ENCODE measurements at places on chromosomes 16 and 17.

GRCh38 chr17:76191896-76192295 is 48.4 kb downstream of the RNF157 start:
- no peak for DNase-seq

- DNase-seq: no peak
Measured at GRCh38 chr17:78689029-78689428, 93.0 kb downstream of the CYTH1 start.

- peak; percentile 79 for DNase-seq
Measured at GRCh38 chr17:28743243-28744103, at the start of gene TRAF4. Gene TRAF4, plus strand, starts transcription at chr17:28744011. Its CDS starts 102 bp downstream, at chr17:28744113.

GRCh38 chr16:70495425-70496182 is 27.8 kb downstream of the COG4 start:
- no peak for DNase-seq

DNA sequence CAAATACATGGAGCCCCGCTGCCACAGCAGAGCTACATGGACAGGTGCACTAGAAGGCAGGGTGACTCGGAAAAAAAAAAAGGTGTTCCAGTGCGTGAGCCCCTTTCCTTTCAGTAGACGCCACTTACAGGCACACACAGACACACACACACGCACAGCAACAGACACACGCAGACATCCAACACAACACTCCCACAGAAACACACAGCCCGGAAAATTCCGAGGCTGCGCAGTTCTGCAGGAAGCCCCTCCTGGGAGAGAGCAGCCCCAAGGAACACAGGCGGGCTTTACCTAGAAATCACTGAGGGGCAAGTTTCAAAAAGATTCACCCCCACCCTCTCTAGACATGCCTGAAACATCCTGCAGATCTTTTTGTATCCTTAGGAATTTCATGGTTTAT is 136.0 kb upstream of the WSB1 start:
- no peak for DNase-seq

- DNase-seq: no peak
Measured at GRCh38 chr16:75789237-75789636, 62.9 kb upstream of the CPHXL start.

GRCh38 chr17:38867179-38867967 is 2.5 kb upstream of the LASP1 start:
- peak; percentile 68 for DNase-seq

DNA sequence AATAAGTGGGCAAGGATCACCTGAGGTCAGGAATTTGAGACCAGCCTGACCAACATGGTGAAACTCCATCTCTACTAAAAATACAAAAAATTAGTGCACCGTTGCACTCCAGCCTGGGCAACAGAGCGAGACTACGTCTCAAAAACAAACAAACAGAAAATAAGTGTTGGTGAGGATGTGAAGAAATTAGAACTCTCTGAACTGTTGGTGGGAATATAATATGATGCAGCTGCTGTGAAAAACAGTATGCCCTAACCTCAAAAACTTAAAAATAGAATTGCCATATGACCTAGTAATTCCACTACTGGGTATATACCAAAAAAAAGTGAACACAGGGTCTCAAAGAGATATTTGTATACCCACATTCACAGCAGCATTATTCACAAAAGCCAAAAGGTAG is 26.1 kb downstream of the GLG1 start:
- no peak for DNase-seq

DNA sequence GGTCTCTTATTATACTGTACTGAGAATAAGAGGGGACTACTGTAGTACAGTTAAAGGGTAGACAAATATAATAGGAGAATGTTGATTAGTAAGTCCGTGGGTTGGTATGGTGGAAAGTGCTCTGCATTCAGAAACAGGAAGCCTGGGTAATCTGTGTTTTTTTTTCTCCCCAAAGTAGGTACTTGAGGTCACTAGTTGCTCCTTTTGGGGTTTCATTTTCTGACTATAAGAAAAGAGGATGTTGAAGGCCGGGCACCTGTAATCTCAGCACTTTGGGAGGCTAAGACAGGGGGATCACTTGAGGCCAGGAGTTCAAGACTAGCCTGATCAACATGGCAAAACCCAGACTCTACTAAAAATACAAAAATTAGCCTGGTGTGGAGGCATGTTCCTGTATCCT is 42.0 kb upstream of the MMD start:
- no peak for DNase-seq

GRCh38 chr16:4283939-4284338 is 11.1 kb upstream of the TFAP4 start:
- no peak for DNase-seq

DNA sequence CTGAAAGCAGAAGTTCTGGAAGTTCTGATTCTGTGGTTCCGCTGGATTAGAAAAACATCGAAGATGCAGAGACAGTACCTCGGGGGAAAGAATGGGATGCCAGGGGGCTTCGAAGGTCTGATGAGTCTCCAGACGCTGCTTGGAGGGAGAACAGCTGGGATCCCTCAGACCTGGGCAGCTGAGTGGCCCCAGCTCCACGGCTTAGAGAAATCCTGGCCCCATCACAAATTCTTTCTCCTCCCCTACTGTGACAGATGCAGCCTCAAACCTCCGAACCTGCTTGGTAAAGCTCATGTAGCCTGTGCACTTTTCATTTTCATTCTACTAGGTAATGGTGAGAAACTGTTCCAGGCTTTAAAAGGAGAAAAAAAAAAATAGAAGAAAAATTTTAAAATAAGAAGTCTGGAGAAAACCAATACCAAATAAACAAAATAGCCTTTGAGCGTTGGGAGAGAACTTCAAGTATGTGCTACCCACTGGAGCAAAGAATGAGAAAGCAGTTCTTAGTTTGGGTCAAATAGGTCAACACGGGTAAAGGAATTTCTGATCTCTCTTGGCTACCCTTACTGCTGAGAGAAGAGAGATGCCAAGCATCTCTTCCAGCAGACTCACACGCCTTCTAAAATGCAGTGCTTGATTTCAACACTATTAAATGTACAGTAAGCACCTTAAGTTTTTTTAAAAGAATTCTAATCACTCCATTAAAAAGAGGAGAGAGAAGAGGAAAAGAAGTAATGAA is 19.9 kb downstream of the MAF start:
- DNase-seq: no peak

- DNase-seq: peak; percentile 39
Measured at GRCh38 chr17:50269477-50270434, 4.5 kb upstream of the TMEM92 start.

DNA sequence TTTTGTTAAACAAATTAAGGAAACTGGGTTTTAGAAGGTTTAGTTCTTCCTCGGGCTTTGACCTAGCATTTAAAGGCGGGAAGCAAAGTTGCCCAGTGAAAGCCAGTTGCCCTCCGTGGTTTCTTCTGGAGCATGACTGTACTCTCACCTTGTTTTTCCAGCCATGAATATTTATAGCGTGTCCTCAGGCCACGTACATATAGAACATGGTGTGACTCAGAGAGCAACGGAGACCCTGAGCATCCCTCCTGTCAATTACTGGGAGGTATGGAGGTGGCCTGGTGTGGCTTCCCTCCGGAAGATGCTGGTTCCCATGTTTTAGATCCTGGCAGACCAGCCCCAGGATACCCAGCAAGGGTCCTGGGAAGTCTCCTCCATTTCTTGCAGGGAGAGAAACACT is 48.4 kb downstream of the AKAP1 start:
- DNase-seq: no peak

- no peak for DNase-seq
Measured at GRCh38 chr17:27562777-27563455, 68.1 kb upstream of the LGALS9 start.

DNA sequence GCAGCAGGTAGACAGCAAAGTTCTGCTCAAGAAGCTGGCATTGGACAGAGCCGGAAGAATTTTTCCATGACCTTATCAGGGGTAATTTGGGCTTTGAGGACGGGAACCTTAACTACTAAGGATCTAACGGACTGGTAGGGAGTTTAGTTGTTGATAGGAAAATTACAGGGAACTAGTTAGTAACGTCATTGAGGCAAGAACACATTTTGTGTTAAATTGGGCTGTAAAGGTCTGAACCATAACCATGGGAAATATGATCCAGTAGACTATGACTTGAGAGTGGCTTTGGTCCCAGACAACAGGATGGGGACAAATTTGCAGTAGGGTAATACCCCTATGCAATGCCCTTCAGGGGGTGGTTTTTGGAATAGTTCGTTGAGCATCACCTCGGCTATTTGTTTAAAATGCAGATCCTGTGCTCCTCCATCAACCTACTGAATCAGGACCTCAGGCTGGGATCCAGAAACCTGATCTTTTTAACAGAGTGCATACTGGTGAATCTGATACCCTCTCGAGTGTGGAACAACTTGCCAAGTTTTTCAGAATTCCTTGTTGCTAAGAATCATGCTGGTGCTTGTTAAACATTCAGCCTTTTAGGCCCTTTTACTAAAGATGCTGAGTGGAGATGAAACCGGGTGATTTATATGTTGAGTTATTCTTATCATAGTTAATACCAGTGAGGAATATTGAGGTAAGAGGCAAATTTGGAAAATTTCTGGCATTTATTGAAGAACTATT is 255.1 kb downstream of the MAP2K6 start:
- no peak for DNase-seq

DNA sequence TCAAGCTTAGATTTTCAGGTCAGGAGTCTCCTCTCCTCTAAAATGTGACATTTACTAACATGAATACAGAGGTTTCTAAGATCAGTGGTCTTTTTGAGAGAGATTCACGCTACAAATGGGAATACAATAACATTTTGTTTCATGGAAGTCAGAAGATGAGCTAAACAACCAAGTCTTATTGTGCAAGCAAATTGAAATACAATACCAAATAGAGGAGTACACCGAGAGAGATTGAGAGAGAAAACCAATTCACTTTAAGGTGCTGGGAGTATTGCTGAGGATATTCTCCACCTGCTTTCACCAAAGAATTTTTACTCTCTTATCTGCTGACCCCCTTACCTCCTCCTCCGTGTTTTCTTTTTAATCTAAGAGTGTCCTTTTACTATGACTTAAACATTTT is 11.5 kb downstream of the VEZF1 start:
- no peak for DNase-seq

- no peak for DNase-seq
Measured at GRCh38 chr17:53791551-53791950, 31.2 kb upstream of the KIF2B start.

DNA sequence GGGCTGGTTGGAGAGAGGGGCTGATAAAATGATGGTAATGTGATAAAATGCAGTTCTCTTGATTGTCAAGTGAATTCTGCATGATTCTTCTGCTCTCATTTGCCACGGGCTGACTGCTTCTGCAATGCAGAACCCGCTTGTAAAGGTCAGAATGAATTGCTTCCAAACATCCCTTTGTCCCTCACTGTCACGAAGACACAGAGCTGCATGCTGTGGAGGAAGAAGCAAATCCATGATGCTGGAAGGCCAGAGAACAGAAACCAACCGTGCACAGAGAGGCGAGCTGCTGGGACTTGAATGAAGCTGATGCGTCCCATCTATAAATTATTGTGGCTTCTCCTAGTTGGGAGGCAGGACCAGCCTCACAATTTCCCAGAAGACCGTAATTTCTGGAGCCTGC is 171.6 kb downstream of the PRKCB start:
- DNase-seq: no peak

DNA sequence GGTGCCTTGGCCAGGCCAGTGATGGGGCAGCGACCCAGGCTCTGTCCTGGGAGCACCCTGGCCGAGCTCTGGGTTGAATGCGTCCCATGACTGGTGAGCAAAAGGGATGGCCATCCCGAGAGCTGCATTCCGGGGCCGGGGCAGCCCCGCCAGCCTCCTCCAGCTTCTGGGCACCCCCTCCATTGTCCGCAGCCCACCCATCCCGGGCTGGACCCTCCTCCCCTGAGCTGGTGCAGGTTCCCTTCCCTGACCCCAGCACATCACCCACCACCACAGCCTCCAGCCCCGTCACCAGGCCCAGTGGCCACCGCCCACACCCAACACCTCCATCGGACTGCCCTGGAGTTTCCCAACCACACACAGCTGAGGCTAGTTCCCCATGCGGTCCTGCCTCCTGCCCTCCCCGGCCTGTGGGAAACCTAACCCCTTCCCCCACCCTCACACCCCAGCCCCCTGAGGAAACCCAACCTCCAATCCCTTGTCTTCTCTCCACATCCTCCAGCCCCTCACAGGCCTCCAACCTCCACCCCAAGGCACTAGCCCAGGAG is 16.2 kb upstream of the PVALEF start:
- no peak for DNase-seq

- DNase-seq: no peak
Measured at GRCh38 chr17:63480192-63480784, 3.4 kb downstream of the ACE start.

- DNase-seq: no peak
Measured at GRCh38 chr17:12756786-12757185, 32.5 kb upstream of the ARHGAP44 start.

DNA sequence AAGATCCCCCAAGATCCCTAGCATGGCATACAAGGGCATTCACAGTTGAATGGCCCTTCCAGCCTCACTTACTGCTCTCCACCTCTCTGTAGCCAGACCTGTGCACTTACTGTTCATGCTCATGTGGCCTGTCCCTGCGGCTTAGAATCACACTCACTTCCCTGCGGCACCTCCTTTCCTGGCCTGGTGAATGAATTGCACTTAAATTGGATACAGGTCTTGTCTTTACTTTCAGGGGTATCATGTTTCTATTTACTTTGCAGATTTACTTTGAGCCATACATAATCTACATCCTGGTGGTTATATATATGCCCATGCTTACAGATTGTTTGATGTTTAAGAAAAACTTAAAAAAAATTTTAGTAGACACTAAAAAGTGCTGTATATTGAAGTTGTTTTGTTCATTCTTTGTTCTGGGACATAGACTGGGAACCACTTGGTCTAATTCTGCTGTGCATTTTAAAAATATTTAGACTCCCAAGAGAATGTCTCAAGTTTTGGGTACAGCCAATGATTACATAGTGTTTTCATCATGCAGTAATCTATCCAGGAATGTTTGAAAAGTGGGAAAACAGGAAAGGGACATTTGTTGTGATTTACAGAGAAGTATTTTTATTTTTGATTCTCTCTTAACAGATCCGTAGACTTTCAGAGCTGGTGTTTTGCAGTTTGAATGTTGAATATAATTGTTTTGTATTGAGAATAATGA is 63.9 kb downstream of the NUP88 start:
- no peak for DNase-seq

DNA sequence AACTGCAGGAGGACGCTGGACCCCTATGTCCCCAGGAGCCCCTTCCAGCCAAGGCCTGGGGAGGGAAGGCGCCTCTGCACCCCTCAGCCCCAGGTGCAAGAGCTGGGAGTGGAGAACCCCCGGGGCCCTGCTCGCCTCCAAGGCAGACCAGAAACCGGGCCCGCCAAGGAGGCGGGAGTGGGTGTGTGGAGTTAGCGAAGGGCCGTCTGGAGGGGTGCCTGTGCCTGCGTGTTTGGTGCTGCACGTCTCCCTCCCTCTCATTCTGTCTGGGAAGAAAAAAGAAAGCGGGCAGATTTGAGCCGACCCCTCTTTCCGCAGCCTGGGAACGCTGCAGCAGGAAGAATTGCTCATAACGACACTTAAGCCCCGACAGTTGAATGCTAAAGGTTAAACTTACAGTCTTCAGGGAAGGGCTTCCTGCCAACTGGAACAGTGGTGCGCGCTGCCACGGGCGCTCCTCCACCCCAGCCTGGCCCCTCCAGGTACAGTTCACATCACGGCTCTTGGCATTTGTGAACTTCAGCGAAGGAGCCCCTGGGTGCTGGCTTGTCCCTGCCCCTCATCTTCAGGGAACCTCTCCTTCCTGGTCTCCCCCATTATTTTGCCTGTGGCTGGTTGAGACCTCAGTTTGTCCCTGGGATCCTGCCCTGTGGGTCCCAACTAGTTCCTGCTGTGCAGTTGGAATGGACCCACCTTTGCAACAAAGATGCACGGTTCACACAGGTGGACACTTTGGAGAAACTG is 19.2 kb upstream of the ZFHX3 start:
- DNase-seq: no peak

- DNase-seq: no peak
Measured at GRCh38 chr17:69858460-69858859, 216.6 kb upstream of the KCNJ16 start.
